ENCODE measurements at places on chromosomes 3 and 15.

DNA sequence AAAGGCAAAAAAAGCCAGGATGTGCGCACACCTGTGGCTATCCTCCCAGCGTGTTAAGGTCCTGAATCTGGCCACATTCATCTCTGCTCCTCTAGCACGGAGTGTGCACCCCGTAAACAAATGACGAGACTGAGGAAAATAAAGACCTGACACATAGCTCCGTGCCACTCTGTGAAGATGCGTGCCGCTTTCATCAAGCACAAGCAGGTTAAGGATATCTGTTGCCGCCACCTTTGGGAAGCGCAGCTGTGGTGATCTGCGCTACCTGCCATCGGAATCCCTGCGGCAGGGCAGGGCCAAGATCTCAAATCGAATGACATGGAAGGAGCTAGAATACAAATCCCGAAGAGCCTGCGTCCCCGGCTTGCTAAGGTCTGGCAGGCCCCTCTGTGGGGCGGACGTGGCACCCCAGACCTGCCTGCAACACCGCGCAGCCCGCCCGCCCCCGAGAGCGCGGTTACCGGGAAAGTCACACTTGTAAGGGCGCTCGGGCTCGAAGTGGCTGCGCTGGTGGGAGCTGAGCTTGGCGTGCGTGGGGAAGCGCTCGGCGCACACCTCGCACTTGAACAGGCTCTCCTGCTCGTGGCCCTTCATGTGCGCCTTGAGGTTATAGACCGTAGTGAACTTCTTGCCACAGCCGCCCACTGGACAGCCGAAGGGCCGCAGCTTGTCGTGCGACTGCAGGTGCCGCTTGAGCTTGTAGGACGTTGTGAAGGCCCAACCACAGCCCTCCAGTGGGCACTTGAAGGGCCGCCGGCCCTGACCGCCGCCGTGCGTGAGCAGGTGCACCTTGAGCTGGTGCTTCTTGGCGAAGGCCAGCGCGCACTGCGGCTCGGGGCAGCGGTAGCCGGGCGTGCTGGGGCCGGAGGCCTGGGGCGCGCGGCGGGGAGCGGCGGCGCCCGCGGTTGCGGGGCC lies 936 bp downstream of the ZXDC start:
- DNase-seq = peak; percentile 46

- DNase-seq = no peak
Observed at GRCh38 chr15:57333487-57333886, 42.8 kb upstream of the CGNL1 start.

DNA sequence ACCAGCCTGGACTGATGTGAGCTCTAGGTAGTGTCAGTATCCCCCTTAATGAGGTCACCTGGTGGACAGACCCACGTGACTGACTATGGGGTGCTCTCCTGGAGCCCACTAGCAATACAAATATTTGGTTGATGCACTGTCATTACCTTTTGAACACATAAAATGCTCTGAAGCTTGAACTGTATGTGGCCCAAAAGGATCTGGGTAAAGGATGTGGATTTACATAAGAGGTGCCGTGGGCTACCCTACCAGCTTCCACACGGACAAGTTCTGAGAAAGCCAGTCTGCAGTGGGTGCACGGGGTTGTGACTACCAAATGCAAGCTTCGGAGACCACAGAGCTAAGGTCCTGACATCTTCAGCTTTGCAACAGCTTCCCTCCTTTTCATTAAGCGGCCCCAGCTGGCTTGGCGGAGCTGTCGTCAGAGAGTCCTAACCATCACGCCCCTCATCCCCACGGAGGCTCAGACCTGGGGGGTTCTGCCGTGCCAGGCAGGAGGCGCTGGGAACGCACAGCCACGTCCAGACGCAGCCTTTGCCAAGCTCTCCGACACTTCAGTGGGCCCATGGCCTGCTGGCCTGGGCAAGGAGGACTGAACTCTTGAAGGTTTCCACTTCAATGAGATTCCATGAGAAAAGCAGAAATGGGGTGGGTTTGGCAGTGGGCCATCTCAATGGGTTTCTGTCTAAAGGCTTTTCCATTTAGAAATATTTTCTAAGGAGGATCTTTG lies 228.3 kb downstream of the ADAMTS17 start:
- DNase-seq = no peak

DNA sequence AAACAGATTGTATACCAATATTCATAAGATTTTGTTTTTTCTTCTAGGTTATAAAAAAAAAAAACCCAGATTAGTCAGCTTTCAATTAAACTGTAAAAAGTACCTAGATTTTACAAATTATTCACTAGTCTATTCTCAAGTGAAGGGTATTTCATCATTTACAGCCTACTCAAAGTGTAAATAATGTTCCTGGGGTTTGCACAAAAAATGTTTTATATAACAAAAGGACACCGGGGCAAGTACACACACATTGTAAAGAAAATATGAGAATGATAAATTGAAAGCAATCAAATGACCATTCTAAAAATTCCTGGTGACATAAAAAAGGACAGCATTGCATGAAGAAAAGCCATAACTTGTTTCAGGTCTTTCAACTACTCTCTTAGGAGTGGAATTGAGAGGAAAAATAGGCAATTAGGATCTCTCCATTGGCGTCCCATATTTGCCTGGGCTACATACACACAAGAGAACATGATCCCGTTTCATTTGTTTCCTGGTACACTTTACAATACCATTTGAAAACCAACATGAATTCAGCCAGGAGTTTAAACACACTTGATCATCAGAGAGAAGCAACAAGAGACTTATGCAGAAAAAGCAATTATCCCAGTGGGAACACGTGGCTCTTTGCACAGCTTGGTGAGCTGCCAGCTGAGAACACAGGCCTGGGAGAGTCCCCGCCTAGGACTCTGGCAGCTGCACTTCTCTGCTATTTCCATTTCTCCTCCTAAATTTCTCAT lies 1039.2 kb downstream of the ROBO1 start:
- DNase-seq = no peak

DNA sequence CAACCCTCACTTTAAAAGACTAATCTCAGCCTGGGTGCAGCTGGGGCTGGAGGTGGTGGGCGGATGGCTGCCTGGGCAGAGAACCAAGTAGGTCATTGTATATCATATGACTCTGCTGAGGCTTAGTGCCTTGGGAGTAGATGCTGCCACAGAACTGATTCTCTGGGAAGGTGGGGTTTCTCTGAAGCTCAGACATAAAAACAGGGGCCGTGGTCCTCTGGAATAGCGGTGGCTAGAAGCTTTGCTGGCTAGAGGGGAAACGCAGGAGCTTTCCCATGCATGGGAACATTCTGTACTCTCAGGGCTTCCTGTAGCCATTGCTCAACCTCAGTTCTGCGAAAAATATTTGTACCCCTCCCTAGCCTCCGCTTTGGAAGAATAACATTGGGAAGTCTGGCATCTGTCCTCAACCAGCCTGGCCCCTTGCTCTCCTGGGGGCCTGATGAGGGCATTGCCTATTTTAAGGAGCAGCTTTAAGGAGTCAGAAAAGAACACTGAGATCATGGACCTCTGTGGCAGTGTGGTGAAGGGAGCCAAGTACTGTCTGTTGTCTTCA lies 14.7 kb downstream of the TIMP4 start:
- DNase-seq = peak; percentile 4
